ENCODE measurements at places on chromosomes 11 and 22.
A peak's percentile ranks its signal among the peaks of the same experiment; 100 is the strongest.

GRCh38 chr22:36470162-36470993 lies 11.1 kb downstream of the TXN2 start:
- DNase-seq: peak; percentile 60

GRCh38 chr11:128497061-128497775 lies 90.1 kb downstream of the ETS1 start:
- DNase-seq: peak; percentile 83

GRCh38 chr11:80586464-80586863 lies 1145.6 kb upstream of the TENM4 start:
- DNase-seq: no peak

GRCh38 chr11:70423523-70424505 lies 25.5 kb downstream of the CTTN start:
- DNase-seq: no peak

GRCh38 chr11:92440701-92441442 lies 216.3 kb downstream of the FAT3 start:
- no peak for DNase-seq

GRCh38 chr22:37496651-37497050 lies 10.5 kb upstream of the MFNG start:
- DNase-seq: no peak

- DNase-seq: no peak
Observed at GRCh38 chr11:61967924-61968757, 707 bp upstream of the FTH1 start.

DNA sequence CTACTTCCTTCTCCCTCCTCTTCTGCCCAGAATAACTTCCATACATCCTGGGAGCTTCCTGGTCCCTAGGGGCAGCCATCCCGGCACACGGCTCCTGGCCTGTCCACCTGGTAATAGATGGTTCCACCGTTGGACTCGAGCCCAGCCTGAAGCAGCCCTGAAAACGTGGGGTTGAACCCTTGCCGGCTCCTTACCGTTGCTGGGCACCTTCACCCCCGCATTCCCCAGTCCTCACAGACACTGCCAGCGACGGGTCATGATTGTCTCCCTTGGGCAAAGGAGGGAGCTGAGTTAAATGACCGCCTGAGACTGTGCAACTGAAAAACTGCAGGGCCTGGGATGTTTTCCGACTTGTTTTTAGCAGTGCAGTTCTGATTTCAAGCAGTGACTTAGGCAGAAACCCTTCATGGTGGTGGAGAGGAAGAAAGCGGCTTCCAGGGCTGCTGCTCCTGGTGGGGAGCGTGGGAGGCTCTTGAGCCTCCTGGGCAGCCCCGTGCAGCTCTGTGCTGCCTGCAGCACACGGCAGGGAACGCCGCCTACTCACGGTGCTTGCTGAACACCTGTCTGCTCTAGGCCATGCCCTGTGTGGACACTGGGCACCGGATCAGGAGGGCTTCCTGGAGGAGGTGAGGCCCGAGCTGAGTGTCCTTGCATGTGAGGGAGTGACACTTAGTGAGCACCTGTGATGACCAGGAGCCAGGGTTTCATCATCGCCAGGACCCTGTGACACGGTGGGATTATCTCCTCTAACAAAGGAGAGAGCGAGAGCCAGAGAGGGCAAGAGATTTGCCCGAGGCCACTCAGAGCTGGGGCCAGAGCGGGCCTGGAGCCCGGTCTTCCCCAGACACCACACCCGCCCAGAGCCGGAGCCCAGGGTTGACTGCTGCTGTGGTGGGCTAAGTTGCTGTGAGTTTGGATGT lies 77.4 kb downstream of the FBLN1 start:
- no peak for DNase-seq

GRCh38 chr11:2777386-2777785 lies 77.6 kb upstream of the KCNQ1OT1 start:
- DNase-seq: no peak

- DNase-seq: no peak
Observed at GRCh38 chr22:30000566-30000965, 79.7 kb upstream of the HORMAD2 start.

- DNase-seq: no peak
Observed at GRCh38 chr22:38873469-38874411, 1.7 kb upstream of the CBX6 start.

GRCh38 chr22:46578824-46579561 lies 41.2 kb upstream of the GRAMD4 start:
- DNase-seq: no peak

GRCh38 chr11:3642071-3642951 lies 519 bp upstream of the ART5 start:
- peak; percentile 72 for DNase-seq

GRCh38 chr22:26527574-26528465 lies 15.5 kb upstream of the TFIP11 start:
- DNase-seq: no peak

DNA sequence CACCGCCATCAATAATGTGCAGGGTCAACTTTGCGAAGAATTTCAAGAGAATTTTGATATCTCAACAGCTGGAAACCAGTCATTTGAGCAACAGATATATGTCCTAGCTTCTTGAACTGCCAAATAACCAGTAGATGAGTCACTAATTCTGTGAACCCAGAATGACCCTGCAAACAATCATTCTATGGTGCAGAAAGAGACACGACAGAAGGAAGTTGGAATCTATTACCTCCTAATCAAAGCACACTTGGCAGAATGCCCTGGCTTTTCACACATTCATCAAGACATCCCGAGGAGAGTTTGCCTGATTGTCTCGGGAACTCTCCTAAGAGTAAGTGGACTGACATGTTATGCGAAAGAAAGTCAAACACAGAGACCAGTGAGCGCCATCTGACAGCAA lies 621.1 kb downstream of the OPCML start:
- DNase-seq: no peak

DNA sequence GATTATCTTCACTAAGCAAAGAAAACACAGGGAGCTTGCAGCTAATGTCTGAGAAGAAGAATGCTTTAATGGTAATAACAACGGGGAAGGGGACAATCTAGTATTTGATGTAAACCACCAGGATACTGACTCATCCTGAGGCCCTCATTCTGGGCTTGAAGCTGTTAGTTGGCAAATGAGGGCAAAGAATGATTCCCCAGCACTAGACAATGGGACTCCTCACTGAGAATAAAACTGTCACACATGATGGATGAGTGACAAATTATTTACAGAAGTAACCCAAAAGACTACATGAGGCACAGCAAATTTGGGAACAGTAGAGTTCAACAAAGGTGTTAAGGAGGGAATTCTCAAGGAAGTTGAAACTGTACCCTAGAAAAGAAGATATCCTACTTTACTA lies 76.3 kb downstream of the FAM168A start:
- peak; percentile 68 for DNase-seq

DNA sequence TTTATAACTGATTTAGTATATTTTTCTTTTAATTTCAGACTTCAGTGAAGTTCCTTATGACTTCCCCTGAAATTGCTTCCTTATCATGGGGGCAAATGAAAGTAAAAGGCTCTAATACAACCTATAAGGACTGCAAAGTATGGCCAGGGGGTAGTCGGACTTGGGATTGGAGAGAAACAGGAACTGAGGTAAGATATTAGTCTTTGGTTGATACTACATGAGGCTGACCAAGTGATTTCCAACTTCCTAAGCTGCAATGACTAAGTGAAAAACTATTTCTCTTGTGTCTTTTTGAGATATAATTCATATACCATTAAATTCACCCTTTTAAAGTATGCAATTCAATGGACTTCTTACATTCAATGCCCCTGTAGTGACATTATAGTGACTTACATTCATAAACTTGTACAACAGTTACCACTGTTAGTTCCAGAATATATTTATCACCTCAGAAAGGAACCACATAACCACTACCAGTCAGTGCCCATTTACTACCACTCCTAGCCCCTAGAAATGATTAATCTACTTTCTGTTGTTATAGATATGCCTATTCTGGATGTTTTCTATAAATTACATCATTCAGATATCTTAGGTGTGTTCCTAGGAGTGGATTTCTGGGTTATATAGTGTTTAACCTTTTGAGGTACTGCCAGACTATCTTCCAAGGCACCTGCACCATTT lies 21.6 kb downstream of the AAMDC start:
- DNase-seq: no peak

DNA sequence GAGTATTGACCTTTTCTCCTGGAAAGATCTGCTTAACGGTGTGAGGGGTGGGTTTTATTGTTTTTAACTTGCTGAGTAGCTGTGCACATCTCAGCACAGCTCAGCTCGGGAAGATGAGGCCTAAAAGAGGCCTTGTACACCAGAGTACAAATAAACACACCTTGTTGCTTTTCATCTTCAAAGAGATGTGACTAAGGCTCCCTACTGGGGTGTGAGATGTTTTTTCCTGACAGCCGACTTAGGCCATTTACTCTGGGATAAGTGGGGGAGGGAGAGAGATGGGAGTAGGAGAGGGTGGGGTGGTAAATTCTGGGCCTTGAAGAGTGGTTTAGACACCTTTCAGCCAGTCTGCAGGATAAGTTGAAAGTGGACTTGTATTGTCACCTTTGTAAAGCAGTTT lies 2.9 kb downstream of the LDLRAD3 start:
- no peak for DNase-seq

DNA sequence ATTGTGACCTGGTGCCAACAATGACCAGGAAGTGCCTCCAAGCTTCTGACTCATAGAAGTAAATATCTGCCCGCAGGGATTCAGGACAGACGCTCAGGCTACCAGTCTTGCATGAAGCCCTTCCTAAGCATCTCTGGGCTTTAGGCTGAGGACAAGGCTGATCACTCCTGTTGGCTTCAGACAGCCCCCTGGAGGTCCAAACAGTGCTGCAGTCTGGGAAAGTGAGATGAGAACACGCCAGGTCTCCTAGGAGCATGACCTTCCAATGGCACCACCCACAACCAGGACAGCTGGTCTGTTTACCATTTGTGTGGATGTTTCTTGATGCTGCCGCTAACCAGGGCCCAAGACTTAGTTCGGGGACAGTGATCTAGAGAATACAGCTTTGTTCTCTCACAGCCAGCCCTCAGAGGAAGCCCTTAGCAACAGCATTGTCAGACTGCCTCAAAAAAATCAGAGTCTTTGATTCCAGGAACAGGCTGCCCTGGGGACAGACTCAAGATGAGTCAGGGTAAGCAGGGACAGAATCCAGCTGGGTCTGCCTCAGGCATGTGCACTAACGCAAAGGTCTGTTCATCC lies 111.2 kb downstream of the ZNF280B start:
- DNase-seq: peak; percentile 24

DNA sequence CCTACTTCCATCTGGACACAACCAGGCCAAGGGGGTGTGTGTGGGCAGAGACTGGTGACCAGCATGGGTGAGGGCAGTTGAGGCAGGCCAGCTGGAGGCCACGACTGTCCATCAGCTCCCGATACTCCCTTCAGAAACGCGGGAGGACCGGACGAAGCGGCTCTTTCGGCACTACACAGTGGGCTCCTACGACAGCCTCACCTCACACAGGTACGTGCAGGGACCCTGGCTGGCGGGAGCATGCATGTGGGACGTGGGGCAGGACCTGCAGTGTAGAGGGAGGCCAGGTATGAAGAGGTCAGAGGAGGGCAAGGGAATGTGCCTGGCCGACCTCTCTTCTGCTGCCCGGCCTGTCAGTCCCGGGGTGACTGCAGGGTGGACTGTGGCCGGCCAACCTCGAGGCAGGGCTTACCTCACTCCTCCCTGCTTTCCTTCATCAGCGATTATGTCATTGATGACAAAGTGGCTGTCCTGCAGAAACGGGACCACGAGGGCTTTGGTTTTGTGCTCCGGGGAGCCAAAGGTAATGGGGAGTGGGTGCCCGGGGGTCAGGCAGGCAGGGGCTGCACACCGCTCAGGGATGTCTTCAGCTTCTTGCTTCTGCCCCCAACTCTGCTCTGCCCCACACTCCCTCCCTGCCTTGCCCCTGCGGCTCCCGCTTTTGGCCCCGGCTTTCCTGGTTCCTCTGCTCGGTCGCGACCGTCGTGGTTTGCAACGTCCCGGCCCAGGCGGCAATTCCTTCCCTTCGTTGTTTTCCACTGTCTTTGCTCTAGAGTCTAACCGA lies 31.3 kb downstream of the SHANK3 start:
- DNase-seq: no peak

GRCh38 chr22:44187652-44188230 lies 7.0 kb downstream of the PARVG start:
- no peak for DNase-seq

- DNase-seq: no peak
Observed at GRCh38 chr22:50091092-50091768, 1.4 kb downstream of the MOV10L1 start.

- no peak for DNase-seq
Observed at GRCh38 chr22:45033136-45033535, 23.3 kb upstream of the PHF21B start.

DNA sequence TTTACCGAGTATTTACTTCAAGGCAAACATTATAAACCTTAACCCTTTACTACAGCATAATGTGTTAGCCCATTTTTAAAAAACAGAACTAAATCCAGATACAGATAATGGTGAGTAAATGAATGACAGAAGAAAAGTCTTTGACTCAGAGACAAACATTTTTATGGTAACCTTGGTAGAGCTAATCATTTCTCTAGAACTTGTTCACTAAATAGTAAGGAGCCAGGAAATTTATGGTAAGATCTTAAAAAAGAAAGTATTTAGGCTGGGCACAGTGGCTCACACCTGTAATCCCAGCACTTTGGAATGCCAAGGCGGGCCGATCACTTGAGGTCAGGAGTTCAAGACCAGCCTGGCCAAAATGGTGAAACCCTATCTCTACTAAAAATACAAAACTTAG lies 11.5 kb upstream of the FUT4 start:
- DNase-seq: no peak

DNA sequence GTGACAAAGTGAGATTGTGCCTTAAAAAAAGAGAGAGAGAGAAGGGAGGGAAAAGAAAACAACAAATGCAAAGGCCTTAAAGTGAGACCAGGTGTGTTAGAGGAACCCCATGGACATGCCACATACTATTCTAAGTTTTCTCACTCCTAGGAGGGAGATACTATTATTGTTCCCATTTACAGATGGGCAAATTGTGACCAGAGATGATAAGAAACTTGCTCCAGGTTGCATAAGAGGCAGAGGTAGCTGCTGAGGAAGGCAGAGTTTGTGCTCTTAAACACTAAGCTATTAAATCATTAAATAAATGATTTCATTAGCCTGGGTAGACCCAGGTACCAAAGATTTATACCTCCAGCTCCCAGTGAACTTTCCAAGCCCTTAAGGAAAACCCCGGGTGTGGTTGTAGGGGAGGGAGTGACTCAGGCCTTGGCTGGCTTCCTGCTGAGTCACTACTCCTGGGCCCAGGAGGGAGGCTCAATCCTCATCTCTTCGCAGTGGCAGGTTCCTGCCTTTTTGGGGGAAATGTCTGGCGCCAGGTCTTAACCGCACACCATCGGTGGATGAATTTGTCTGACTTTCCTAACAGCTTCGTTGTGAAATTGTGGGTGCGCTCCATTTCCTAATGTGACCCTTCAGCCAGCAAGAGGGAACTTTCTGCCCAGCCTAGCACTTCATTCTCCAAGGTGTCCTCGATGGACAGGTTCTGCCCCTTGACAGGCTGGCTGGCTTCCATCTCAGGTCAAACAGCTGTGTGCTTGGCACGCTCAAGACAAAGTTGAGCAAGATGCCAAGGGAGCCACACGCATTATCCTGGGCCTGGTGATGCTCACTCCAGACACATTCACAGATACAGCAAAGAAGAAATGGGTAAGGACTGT lies 33.4 kb upstream of the PTPRJ start:
- DNase-seq: peak; percentile 84

Data from HCT116 (cell line).